ENCODE measurements at places on chromosomes 7 and 10. TPM values are rescaled to one million over a fixed set of nuclear protein-coding genes. Genes with fewer than 3 reads are reported as not detected.

GRCh38 chr10:84166620-84167288, 6.8 kb upstream of the GPR15LG start:
- DNase-seq, result no peak

- DNase-seq, result no peak
These were observed 6.8 kb upstream of the GJD4 start for GRCh38 chr10:35598379-35598778.

DNA sequence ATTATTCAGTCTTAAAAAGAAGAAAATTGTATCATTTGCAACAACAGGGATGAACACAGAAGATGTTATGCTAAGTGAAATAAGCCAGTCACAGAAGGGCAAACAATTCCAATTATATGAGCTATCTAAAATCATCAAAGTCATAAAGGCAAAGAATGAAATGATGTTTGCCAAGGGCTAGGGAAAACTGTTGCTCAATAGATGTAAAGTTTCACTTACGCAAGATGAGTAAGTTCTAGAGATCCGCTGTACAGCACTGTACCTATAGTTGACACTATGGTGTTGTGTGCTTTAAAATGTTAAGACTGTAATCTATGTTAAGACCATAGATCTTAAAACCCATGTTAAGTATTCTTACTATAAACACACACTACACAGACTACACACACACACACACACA, 904.6 kb upstream of the LRRN3 start:
- no peak for DNase-seq

- DNase-seq, result no peak
These were observed 690.9 kb downstream of the NXPH1 start for GRCh38 chr7:9124320-9124719.

ABCA13 gene
- total RNA-seq, result 4.1 TPM

GRCh38 chr10:22609719-22610465, 104.5 kb downstream of the PIP4K2A start:
- DNase-seq, result no peak

GRCh38 chr7:123924941-123925340, at the start of gene SPAM1:
TSS of gene SPAM1 (plus strand) at chr7:123925241. CDS start at chr7:123953571, 28,330 bp downstream.
- no peak for DNase-seq

- no peak for DNase-seq
These were observed 1.0 kb downstream of the PRR15 start for GRCh38 chr7:29564496-29565223.

DNA sequence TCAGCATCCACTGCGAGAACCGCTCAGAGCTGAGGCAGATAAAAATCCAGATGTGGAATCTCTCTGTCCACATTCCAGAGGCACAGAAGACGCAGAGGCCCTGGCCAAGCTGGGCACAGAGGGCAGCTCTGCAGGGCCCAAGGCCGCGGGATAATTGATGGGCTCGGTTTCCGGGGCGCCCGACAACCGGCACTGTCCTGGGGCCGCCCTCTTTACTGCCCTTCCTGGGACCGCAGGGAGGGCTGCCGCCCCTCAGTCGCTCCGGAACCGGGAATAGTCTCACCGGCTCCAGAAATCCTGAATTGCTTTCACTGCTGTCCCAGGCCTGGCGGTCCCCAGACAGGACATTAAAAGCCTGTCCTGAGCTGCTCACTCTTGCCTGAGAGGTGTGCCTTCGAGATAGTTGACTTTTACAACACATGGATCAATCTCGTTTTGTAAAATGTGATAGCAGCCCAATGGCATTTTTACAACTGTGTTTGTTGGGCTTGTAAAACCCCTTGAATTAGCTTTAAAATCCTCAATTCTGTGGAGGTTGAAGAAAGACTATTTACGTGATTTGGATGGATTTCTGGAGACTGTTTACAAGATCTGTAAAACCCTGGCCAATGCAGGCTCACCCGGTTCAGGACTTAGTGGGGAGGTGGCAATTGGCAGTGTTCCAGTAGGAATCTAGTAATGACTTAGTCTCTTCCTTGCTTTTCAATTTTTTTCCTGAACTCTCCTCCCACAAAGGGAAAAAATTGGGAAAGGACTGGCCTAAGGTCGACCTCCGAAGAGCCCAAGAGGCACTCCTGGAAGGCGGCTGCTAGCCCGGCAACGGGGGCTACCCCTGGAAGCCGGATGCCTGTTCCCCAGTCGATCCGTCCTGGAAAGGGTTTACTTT, 1.4 kb upstream of the HOXA6 start:
- DNase-seq, result no peak

MRC1 gene
- total RNA-seq, result 4.8 TPM

RET gene
- 2.1 TPM for total RNA-seq

GRCh38 chr10:60728056-60728455, 50.2 kb upstream of the CDK1 start:
- DNase-seq, result no peak

DNA sequence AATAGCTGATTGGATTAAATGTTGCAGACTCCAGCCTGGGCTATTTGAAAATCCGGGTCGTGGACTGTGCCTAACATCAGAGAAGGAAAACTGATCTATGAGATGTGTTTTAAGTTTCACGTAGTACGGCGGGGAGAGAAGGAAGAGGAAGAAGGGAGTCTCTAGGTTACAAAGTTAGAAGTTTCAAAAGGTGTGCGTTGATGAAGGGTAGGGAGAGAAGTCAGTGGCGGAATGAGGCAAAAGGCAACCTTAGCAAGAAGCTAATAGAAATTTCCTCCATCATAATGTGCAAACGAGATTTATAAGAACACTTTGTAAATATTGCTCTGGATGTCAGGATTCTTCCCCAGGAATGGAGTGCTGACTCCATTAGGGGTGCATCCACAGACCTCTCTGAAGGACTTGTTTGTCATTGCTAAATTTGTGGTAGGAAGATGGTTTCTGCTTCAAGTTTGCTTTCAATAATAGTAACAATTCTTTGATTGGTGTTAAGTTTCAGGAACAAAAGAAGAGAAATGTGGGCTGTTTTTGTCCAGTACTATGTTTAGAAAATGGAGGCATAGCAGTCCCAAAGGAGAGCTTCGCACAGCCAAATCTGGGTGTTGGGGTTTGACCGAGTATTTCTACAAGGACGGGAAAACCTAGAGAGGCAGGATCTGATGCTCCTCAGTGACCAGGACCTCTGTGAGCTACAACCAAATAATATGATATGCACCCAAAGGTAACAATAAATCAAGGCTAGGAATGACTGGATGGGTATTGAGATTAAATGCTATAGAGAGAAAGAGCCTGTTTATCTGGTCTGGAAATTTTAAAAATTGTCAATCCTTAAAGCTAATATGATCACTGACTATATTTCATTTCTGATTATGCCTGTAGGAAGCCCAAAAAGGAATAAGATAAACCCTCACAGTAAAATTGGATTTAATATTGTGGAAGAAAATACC, 8.2 kb downstream of the TWIST1 start:
- DNase-seq, result no peak

- no peak for DNase-seq
These were observed 84.9 kb downstream of the MKX start for GRCh38 chr10:27660711-27661110.

OR13A1 gene
- total RNA-seq, result not detected

LRRN3 gene
- total RNA-seq, result 0.51 TPM

GRCh38 chr7:11592699-11593098, 239.3 kb downstream of the THSD7A start:
- no peak for DNase-seq

- DNase-seq, result no peak
These were observed 75.8 kb downstream of the PRKCQ start for GRCh38 chr10:6504296-6504695.

DNA sequence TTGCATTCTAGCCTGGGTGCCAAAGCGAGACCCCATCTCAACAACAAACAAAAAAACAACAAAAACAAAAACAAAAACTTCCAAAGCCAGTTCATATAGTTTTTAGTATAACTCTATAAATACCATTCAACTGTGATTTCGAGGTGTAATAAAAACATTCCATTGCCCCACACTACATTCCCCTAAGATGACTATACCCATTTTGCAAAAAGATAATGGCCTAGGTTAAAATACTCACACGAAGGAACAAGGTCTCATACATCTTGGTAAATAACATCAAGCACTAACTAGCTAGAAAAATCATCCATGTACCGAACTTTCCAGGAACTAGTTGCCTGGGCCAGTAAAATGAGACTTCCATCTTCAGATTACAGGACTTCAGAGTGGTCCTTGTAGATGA, 55.4 kb downstream of the GLI3 start:
- DNase-seq, result no peak

GRCh38 chr7:31020652-31021051, 31.5 kb upstream of the ADCYAP1R1 start:
- DNase-seq, result no peak

DNA sequence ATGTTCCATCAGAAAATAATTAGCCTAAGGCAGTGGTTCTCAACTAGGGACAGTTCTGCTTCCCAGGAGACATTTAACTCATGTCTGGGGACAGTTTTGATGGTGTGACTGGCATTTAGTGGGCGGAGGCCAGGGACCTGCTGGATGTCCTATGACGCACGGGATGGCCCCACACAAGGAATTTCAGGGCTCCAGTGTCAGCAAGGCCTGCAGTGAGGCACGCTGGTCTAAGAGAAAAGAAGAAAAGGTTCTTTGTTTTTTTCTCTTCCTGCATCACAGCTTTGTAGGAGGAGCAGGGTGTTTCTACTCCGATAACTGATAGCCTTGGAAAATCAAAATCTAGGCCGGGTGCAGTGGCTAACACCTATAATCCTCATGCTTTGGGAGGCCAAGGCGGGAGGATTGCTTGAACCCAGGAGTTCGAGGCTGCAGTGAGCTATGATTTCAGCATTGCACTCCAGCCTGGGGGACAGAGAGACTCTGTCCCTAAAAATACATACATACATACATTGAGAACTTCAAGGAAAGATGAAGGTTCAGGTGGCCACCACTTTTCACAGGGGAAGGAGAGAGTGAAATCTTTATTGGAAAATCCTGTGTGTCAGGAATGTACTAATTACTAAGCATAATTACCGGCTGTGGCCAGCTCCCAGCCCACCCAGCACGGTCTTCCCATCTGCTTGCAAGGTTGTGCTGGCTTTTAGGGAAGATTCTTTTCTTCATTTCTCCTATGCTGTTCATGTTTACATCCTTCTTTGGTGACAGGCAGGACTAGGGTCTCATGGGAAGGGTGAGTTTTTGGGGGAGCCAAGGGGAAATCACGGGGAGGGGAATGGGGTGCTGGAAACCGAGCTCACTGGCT, 150.4 kb downstream of the ACTR3B start:
- no peak for DNase-seq

CTTNBP2 gene
- 4.3 TPM for total RNA-seq

- no peak for DNase-seq
These were observed 1.7 kb upstream of the TAS2R5 start for GRCh38 chr7:141788296-141788695.

PKD1L1 gene
- not detected for total RNA-seq

DNA sequence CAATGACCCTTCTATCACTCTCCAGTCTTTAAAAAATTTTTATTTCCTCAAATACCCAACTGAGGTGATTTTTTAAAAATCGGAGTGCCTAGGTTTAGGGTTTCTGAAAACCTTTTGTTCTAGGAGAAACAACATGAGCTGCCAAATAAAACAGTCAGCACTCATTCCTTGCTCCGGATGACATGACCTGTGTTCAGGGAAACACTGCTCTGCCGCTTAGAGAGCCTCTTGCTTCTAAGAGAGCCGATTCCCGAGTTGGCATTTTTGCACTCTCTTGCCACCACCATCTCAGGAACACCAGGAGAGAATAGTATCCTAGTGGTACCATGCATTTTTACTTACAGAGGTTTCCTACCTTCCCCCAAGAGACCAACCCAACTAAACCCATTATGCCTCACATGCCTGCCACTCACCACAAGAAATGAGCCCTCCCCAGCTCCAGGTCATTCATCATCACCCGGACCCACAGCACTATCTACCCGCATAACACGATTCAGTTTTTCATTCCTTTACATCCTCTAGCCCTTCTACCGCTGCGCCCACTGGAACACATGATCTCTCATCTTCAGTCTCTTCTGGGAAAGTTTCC, 365.4 kb downstream of the THSD7A start:
- no peak for DNase-seq

GRCh38 chr7:1691096-1691495, 21.0 kb downstream of the ELFN1 start:
- DNase-seq, result peak; percentile 67

GRCh38 chr10:113927440-113927839, 73.0 kb downstream of the NHLRC2 start:
- DNase-seq, result no peak

DNA sequence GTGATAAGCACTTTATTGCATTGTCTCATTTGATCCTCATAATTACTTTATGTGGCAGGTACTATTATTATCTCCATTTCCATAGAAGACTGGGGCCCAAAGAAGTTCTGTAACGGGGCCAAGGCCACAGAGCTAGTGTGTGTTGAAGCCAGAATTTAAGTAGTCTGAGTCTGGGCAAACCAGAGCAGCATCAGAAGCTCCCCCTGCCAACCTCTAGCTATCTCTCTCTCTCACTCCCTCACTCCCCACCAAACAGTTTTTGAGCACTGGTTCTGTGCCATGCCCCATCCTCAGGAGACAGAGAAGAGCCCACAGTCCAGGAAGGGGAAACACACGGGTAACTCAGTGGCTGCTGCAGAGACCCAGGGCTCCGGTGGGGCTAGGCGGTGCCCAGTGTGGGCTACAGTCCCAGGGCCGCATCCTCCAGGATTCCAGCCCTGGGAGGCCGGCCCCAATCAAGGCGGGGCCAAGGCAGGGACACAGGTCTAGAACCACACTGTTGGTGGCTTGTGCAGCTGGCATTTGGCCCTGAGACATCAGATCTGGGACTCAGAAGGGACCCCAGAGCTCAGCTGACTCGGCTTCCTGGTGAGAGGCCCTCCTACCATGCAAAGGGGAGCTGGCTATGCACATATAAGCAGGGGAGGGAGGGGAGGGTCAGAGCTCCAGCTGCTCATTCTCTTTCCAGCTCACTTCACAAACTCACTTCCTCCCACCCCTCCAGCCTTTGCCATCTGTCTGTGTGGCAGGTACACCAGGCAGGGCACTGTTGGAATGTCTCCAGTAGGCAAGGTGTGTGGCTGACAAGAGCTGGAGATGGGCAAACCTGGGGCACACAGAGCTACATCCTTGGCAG, 34.4 kb downstream of the COL13A1 start:
- DNase-seq, result no peak

GRCh38 chr7:64886956-64887545, 16.0 kb upstream of the ZNF273 start:
- peak; percentile 8 for DNase-seq

DNA sequence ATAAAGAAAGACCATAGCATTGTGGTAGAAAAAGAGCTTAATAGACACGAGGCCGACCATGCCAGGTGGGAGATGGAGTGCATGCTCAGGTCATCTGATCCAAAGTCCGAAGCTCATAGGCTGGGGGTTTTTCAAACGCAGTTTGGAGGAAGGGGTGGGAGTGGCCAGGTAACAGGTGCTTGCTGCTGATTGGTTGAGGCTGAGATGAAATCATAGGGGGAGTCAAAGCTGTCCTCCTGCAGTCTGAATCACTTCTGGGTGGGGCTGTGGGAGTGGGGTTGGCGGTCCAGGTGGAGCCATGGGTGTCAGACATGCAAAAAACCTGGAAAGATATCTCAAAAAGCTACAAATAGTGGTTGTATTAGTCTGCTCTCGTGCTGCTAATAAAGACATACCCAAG, 2.8 kb upstream of the ERCC6 start:
- no peak for DNase-seq

EFCAB10 gene
- total RNA-seq, result not detected
